ENCODE measurements at places on chromosomes 16 and 17. TPM values are rescaled to one million over a fixed set of nuclear protein-coding genes. Genes with fewer than 3 reads are reported as not detected.

The CA7 gene
- not detected for total RNA-seq

GRCh38 chr17:13538841-13539411 lies 62.8 kb downstream of the HS3ST3A1 start:
- DNase-seq: no peak

DNA sequence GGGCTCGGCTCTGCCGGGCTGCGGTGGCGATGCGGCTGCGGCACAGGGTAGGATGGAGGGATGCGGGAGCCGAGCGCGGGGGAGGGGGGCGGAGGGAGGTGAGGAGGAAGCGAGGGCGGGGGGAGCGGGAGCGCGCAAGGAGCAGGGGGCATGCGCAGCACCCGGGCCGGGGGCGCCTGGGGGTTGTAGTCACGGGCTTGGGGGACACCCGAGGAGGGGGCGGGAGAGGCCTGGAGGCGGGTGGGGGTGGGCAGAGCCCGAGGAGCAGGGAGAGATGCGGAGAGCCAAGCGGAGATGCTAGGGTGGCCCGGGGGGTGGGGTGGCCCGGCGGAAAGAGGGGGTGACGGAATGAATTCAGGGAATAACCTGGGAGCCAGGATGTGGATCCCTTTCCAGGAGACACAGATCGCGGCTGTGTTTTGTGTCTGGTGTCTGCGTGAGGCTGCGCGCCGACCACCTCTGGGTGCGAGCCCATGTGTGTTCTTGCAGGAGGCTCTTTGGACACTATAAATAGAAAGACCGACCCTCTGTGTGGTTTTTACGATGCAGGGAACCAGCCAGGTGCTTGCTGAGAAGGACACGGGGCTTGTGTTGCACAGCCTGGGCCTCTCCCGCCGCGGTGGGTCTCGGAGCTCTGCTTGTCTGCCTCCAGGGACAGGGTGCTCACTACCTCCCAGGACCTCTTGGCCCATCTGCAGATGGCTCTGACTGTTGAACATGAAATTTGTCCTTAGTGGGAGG lies at the start of gene STX1B:
Gene STX1B, minus strand, starts transcription at position 54 of the 741 bp plus-strand sequence. CDS start 242 bp downstream, outside the sequence.
- DNase-seq: peak; percentile 51

DNA sequence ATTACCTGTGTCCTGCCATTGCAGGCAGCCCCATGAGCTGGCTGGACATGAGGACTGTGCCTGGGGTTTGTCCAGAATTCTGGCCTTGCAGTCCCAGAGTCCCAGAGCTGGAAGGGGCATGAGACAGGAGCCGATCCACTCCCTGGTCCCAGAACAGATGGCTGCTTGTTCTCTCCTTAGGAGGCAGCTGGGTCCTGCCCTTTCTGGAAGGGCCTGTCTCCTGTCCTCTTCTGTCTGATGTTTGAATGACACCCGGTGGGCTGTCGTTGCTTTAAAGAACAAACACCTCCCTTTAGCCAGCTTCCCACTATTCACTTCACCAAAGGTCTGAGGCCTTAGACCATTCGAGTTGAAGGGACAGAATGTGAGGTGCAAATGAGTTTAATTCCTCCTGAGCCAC lies 63.8 kb downstream of the RAP1GAP2 start:
- no peak for DNase-seq

- DNase-seq: no peak
These were observed 63.3 kb upstream of the HSBP1 start for GRCh38 chr16:83744441-83744981.

- DNase-seq: no peak
These were observed 578.1 kb downstream of the KCNJ18 start for GRCh38 chr17:22270381-22270780.
